ENCODE measurements at places on chromosomes 11 and 22. TPM values are rescaled to one million over a fixed set of nuclear protein-coding genes. Genes with fewer than 3 reads are reported as not detected.

CALCA gene
- not detected for polyA plus RNA-seq

KIRREL3 gene
- polyA plus RNA-seq: 0.49 TPM

DLG2 gene
- polyA plus RNA-seq: 14.7 TPM

GRAMD1B gene
- 11.8 TPM for polyA plus RNA-seq

MS4A3 gene
- 1.1 TPM for polyA plus RNA-seq

ACRV1 gene
- 0.18 TPM for polyA plus RNA-seq

SCGB2A2 gene
- polyA plus RNA-seq: not detected

MMP13 gene
- not detected for polyA plus RNA-seq
